ENCODE measurements at places on chromosomes 4 and X.

- no peak for DNase-seq
Measured at GRCh38 chrX:153622661-153623309, 23.8 kb upstream of the CCNQ start.

- no peak for DNase-seq
Measured at GRCh38 chr4:28518561-28519165, 1658.0 kb downstream of the STIM2 start.

DNA sequence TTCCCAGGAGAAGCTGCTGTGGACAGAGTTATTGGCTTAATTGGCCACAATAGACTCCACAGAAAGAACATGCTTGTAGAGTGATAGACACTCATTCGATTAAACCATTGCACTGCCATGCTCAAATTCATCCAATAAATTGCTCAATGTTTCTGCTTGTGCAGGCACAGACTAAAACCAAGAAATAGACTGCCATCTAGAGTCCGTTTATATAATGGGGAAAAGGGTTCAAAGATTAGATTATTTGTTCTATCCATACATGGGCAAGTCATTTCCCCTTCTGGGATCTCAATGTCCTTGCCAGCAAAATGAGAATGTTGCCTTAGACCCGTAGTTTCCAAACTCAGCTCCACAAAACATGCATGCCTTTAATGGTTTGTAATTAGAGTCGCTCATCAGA, 8.7 kb downstream of the SMIM10 start:
- DNase-seq = no peak

DNA sequence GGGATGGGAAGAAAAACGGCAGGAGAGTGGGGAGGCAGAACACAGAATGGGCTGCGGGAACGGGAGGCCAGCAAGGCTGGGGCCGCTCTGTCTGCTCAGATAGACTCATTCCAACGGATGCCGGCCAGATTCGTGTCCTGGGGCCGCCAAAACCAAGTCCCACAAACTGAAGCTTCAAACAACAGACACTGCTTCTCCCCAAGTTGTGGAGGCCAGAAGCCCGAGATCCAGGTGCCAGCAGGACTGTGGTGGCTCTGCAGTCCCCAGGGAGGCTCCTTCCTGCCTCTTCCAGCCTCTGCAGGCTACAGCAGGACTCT, 100.6 kb downstream of the ADRA2C start:
- DNase-seq = no peak

- no peak for DNase-seq
Measured at GRCh38 chr4:154526151-154526550, 24.0 kb downstream of the PLRG1 start.

DNA sequence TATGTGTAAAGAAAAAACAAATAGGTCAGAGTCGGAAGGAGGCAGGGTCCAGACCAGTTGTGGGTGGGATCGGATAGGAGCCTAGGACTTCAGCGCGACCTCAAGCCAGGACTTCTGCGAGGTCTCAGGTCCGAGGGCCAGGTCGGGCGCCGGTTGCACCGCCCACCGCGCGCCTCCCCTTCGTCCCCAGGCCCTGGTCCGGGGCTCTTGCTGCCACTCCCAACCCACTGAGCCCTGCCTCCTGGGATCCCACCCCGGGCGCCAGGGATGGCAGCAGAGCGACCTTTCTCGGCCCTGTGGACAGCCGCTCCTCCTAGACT, 12.3 kb downstream of the PITX2 start:
- no peak for DNase-seq

- no peak for DNase-seq
Measured at GRCh38 chr4:29558789-29559188, 1161.4 kb upstream of the PCDH7 start.

DNA sequence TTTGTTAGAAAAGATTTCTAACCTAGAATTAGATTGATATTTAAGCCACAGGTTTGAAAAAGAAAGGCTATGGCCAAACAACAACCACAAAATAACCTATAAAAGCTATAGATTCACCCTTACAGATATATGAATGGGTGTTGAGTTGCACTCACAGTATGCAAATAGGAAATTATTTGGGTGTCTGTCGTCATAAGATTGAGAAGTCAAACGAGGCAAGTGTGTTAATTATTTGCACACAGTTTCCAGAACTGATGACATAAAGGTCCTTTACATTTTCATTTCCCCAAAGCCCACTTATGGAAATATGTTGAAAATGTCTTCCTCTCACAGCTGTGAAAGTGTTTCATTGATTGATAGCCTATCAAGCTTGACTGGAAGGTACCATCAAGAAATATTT, 101.2 kb upstream of the CXCL13 start:
- DNase-seq = no peak

DNA sequence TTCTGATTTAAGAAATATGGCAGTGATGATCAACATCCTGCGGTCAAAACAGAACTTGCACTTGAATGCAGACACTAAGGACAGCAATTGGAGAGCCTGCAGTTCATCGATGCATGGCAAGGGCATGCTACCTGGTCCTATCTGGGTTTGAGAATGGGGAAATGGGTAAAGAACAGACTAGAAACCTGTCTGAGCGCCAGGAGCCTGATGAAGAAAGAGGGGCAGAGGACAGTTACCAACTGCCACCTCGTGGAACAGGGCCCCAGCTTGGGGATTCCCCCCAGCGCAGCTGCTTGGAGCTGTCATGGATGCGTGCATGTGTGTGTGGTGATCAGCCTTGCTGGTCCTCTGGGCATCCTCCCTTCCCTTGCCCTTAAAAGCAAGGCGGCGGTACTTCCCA, 30.2 kb upstream of the NKRF start:
- peak; percentile 9 for DNase-seq

DNA sequence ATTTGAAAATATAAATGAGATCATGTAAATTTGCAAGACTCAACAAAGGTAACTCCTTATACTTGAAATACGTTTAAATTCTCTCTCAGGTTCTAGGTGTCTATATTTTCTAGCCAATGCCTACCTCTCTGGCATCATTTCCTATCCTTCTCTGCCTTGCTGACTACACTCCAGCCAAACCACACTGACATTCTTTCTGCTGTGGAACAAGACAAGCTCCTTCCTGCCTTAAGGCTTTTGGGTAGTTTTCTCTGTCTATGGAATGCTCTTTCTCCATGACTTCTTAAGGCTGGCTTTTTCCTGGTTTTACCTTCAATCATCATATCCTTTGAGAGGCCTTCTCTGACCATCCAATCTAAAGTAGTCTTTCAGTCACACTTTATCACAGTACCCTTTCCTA, 201.0 kb downstream of the SPRY1 start:
- DNase-seq = no peak

- no peak for DNase-seq
Measured at GRCh38 chr4:108092288-108092687, 76.4 kb downstream of the LEF1 start.
